Right hindlimb (tissue), 1 donor: ENCODE measurements at places on chromosomes 6 and 20.

- DNase-seq, result no peak
Measured at GRCh38 chr20:6066582-6066981, 12.7 kb upstream of the LRRN4 start.

GRCh38 chr6:37653933-37654565 is 43.6 kb downstream of the MDGA1 start:
- DNase-seq, result no peak

- DNase-seq, result no peak
Measured at GRCh38 chr6:88785478-88785877, 177.9 kb downstream of the RNGTT start.

DNA sequence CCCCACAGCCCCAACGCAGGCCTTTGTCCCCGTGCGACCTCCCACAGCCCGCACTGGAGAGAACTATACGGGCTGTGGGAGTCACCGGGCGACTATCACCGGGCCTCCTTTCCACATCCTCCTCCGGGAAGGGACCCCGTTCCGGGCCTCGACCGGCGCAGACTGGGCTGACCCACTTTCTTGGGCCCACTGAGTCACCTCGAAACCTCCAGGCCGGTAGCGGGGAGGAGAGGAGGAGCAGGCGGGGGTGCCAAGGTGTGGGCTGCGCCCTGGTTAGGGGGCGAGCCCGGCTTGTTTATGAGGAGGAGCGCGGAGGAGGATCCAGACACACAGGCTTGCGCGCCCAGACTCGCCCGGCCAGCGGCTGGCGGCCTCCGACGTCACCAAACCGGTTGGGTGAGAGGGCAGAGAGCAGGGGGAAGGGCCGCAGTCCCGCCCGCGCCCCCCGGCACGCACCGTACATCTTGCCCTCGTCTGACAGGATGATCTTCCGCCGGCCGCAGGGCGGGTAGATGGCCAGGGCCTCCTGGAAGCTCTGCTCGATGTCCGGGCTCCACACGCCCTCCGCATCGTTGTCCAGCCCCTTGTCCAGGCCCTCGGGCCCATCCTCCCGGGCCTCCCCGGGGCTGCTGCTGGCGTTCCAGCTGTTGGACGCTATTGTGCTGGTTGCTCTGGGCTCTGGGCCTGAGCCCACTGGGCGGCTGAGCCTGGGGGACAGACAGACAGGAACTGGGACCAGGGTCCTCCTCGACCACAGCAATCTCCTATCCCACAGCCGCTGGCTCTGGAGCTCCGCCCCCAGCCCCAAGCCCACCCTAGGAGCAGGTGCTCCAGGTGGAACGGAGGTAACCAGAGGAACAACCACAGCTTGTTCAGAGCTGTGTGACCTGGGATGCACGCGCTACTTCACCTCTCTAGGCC is 10.6 kb downstream of the TEAD3 start:
- DNase-seq, result no peak

DNA sequence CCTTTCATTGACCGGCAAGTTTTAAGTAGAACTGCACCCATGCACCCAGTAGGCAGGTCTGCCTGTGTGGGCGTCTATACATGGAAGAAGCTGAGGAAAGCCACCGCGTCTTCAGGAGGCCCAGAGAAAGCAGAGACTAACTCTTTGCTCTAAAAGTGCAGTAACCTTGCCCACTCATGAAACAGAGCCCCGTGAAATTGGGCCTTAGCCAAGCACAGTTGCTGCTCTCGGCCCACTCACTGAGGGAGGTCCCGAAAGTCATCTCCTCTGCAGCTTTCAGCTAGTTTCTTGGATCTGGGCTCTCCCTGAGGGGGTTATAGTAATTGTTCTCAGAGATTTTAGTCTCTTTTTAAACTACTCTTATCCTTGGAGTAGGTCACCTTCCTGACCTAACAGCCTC is 74.0 kb upstream of the SYNJ2 start:
- no peak for DNase-seq

DNA sequence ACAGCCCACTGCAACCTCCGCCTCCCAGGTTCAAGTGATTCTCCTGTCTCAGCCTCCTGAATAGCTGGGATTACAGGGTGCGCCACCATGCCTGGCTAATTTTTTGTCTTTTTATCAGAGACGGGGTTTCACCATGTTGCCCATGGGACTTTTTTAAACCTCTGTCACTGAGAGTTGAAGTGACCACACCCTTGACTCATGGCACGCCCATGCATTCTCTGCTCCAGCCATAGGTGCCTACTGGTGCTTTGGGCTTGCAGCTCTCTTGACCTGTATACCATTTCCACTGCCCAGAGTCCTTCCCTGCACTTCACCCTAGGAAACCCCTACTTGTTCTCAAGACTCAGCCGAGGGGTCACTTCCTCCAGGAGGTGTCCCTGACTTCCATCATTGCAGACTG is 2.4 kb upstream of the SCRT2 start:
- no peak for DNase-seq

DNA sequence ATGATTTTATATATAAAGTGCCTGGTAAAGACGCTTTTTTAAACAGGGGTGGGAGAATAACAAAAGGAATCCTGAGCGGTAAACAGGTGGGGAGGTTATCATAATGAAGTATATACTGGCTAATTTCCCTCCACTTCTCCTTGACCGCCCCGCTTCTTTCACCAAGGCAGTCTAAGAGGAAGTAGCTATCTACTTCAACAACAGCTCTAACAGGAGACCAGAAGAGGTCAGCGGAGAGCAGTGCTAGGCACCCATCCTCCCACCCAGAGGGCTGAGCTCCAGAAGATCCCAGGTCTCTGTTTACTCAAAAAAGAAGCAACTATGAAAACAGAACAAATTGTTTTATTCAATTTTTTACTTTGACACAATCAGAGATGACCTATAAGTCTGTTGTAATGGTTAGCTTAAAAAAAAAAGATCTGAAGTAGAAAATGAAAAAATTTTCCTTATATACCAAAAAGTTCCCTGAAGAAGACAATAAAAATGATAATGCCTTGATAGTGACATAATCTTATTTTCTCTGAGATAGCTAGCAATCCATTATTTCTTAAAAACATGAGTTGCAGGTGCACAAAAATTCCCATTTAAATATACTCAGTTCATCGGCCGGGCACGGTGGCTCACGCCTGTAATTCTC is 141.1 kb downstream of the PDSS2 start:
- DNase-seq, result peak; percentile 68

DNA sequence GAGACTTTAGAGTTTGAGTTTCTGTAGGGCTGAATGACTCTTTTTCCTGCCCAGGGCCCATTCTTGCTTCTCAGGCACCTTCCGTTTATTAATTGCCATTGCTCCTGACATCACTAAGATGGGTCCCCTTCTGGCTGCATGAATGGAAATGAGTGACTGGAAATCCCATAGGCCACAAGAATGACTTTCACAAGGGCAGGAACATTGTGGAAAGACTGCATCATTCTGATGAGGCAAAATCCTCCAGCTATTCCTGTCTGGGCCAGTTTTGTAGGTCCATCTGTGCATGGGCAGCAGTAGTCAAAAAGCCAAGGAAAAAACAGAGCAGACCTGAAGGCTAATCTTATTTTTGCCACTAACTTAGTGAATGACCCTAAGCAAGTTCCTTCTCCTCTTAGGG is 19.3 kb downstream of the TMEM74B start:
- no peak for DNase-seq

DNA sequence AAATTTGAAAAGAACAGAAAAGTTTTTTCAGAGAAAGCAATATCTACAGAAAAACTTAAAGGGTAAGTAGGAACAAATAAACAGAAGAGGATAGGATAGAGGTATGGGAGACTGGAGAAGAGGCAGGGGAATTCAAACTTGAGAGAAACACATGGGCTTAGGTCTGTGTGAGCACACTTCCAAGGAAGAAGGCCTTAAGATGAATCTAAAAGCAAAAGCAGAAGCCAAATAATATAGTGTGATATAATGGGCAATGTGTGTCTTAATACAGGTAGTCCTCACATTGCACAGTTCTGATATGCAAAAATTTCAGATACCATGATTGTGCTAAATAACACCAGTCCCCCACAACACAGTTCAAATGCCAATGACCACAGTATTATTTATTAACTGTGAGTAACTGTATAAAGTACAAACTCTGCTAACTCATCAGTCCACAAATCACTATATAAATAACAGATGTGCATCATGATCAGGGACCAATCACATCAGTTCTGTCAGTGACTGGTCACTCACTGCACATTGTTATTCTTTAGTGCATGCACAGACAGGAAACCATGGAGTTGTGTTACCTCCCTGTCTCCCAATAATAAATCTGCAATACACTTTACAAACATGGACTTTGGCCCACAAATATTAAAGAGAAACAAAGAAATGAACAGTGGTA is 18.6 kb downstream of the SNX14 start:
- no peak for DNase-seq

- DNase-seq, result no peak
Measured at GRCh38 chr6:5557506-5557905, 296.2 kb downstream of the FARS2 start.

DNA sequence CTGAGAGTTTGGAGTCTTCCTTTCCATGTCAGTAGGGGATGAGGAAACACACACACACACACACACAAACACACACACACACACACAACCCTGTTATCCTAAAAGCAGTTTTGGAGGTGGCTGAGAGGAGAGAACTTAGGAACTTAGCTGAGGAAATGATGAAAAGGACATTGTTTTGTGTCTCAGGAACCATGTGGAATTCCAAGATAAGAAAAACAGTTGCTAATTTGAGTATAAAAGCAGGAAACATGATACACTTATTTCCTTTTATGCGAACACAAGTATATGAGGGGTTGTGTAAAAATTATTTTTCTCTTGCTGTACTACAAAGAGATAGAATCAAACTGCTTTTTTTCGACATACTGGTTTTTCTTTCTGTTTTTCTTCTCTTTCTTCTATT is at the start of gene MYCT1:
MYCT1 (plus strand) TSS at position 264 of the 400 bp plus-strand sequence; CDS start at position 270, 6 bp downstream.
- DNase-seq, result no peak

- no peak for DNase-seq
Measured at GRCh38 chr6:155050311-155050710, 55.2 kb downstream of the TIAM2 start.

- DNase-seq, result no peak
Measured at GRCh38 chr6:118639054-118639964, 12.1 kb downstream of the CEP85L start.

- no peak for DNase-seq
Measured at GRCh38 chr20:54127855-54128574, 45.8 kb downstream of the CYP24A1 start.

GRCh38 chr20:21288587-21289370 is 14.4 kb upstream of the XRN2 start:
- DNase-seq, result no peak

DNA sequence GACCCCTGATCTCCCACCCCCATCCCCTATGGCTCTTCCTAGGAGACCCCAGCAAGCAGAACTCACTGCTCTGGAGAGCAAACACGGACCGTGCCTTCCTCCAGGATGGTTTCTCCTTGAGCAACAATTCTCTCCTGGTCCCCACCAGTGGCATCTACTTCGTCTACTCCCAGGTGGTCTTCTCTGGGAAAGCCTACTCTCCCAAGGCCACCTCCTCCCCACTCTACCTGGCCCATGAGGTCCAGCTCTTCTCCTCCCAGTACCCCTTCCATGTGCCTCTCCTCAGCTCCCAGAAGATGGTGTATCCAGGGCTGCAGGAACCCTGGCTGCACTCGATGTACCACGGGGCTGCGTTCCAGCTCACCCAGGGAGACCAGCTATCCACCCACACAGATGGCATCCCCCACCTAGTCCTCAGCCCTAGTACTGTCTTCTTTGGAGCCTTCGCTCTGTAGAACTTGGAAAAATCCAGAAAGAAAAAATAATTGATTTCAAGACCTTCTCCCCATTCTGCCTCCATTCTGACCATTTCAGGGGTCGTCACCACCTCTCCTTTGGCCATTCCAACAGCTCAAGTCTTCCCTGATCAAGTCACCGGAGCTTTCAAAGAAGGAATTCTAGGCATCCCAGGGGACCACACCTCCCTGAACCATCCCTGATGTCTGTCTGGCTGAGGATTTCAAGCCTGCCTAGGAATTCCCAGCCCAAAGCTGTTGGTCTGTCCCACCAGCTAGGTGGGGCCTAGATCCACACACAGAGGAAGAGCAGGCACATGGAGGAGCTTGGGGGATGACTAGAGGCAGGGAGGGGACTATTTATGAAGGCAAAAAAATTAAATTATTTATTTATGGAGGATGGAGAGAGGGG is 1.4 kb downstream of the LTA start:
- DNase-seq, result no peak

- no peak for DNase-seq
Measured at GRCh38 chr20:40961686-40962640, 66.7 kb upstream of the TOP1 start.

DNA sequence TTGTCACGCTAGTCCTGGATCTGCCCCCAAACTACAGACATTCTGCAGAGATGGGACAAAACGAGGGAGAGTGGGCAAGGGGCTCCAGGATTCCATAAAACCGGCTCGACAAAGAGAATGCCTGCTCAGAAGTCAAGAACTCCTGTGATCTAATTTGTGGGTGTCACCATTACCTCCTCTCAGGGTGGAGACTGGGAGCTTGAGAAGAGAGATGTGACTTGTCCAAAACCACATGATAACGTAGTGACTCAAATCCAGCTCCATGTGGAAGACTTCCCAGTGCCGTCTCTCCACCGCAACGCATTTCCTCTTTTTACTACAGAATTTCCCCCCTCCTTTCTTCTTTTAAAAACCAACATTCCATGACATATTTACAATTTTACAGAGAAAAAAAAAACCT is 44.3 kb downstream of the TRERF1 start:
- DNase-seq, result no peak

DNA sequence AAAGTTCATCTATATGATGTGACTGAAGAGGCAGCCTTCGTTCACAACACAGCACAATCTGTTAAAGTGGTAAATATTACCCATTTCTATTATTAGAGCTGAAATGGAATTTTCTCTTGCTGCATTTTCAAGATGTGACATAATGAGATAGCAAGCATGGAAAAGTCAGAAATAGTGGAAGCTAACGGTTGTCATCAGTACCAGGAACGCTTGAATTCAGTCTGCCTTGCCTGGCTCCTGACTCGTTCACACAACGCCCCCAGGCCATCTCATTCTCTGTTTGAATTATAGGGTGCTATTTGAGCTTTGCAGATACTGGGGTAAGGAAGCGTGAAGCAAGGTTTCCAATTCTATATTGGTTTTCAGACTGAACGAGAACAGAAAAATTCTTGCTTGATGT is 116.5 kb upstream of the MAP3K7 start:
- no peak for DNase-seq

DNA sequence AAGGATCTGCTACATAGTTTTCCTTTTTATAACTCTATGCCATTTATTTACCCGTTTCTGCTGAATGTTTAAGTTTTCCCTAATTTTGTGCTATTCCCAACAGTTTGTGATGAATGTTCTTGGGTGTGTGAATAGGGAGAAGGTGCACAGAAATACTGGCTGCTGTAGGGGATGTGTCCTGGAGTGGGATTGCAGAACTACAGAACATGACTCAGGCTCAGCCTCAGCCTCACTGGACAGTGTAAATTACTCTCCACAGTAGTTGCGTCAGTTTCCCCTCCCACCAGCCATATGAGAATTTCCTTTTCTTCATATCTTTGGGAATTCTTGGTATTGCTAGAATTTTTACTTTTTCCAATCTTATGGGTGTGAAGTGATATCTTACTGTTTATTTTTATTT is 57.0 kb downstream of the SLX4IP start:
- no peak for DNase-seq

- no peak for DNase-seq
Measured at GRCh38 chr6:160510976-160511617, 153.0 kb downstream of the LPA start.
